ENCODE measurements at places on chromosomes 2 and 18.

GRCh38 chr2:33366473-33366872, 110.0 kb upstream of the RASGRP3 start:
- DNase-seq, result no peak

GRCh38 chr2:45173513-45173912, 164.3 kb upstream of the SIX2 start:
- no peak for DNase-seq

- DNase-seq, result no peak
Measured at GRCh38 chr2:60149176-60149575, 404.3 kb downstream of the BCL11A start.

GRCh38 chr18:71998547-71999097, 545.5 kb downstream of the CBLN2 start:
- no peak for DNase-seq

- DNase-seq, result no peak
Measured at GRCh38 chr2:128753800-128754199, 435.1 kb upstream of the HS6ST1 start.

DNA sequence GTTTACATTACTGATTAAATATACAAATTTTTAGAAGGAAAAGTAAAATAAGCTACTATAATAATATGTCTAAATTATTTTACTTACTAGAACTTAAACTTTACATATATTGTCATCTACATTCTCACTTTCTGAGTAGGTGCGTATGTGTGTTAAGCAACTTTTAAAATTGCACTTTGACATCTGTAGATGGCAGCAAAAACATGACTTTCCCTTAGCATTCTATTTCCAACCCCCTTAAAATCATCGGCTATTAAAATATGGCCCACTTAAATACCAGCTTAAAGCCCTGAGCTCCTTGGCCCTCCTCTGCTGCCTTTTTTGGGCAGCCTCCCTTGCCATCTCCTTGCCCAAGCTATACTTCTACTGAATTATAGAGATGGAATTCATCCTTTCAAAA, 78.0 kb downstream of the UPP2 start:
- no peak for DNase-seq

DNA sequence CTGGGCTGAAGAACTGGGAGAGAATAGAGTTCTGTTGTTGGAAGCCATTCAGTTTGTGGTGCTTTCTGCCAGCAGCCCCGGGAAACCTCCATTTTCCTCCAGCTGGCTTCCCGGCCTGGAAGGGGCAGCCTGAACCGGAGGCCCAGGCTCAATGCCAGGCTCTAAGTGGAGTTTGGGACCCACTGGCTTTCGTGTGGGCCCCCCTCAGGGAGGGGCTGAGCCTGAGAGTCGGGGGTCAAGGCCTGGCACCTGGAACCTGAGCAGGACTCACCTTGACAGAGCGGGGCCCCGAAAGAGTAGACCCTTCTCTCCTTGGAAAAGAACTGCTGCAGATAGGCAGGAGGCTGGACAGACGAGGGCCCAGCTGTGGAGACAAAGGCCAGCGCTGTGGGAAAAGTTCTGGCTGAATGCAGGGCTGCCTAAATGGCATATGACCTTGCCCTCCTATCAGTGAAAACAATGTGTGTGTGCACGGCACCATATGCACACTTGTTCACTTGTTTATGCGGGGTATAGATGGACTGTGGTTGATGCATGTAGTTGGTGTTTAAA, 34.8 kb upstream of the ASB18 start:
- no peak for DNase-seq

DNA sequence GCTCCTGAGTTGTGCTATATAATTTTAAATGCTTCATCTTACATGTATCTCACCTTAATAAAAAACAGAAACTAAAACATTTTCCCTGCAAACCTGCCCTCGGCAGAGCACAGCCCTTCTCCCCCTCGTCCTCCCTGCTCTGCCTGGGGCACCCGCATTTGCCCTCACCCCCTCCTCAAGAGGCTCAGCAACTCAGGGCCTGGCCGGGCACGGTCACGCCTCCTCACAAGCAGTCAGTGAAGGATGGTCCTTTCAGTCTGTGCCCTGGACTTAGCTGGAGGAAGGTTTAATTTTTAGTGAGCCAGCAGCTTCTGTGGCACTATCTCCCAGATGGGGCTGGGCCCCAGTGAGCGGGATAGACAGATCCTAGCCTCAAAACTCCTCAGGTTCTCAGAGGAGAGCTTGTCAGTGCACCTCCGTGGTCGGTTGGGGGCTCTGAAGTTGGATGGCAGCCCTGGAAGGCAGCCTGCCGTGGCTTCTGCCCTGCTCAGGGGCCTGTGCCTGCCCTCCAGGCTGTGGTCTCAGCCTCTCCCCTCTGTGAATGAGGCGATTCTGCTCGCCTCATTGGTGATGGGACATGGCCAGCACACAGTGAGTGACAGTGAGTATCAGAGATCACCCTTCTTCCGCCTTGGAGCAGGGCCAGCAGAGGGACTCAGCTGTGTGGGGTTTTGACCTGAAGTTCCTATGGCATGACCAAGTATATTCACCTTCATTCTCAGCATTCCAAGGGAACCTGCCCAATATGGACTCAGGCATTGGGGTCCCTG, 56.3 kb upstream of the AFF3 start:
- DNase-seq, result no peak

- DNase-seq, result no peak
Measured at GRCh38 chr2:139099721-139100120, 319.5 kb upstream of the NXPH2 start.

- no peak for DNase-seq
Measured at GRCh38 chr2:20940856-20941255, 103.0 kb downstream of the APOB start.
